ENCODE measurements at places on chromosomes 16 and 17.
A peak's percentile ranks its signal among the peaks of the same experiment; 100 is the strongest.

DNA sequence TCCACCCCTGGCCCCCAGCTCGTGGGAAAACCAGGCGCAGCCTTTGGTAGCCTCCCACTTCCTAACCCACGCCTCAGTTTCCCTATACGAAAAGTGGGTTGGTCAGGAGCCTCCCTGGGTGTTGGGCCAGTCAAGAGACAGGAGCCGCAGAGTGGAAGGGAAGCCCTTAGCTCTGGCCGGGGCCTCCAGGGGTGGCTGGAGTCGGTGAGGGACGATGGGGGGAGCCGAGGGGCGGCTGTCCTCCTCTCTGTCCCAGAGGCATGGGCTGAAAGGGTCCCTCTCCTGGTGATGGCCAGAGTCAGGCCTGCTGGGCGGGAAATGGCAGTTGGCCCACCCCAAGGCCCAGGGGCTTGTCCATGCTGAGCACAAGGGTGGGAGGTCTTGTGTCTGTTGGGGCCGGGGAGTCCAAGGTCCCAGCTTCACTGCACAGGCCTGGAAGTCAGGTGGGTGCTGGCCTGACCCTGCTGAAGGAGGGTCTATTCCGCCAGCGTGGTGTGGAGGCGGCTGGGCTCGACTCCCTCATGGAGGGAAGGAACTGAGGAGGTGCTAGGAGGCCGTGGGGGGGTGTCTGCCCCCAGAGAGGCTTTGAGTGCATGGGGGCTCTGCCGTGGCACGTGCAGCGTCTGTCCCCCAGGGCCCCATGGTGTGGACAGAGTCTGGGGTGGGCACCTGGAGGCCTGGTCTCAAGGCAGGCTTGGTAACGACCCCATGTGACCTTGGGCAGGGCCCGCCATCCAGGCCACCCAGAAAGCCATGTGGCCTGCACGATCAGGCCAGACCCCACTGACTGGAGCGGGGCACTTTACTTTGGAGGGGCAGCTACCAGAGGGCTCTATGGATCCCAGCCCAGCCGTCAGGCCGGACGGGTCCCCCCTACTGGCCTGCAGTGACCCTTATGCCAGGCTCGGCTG is 1.1 kb downstream of the SLC16A3 start:
- DNase-seq, result no peak

DNA sequence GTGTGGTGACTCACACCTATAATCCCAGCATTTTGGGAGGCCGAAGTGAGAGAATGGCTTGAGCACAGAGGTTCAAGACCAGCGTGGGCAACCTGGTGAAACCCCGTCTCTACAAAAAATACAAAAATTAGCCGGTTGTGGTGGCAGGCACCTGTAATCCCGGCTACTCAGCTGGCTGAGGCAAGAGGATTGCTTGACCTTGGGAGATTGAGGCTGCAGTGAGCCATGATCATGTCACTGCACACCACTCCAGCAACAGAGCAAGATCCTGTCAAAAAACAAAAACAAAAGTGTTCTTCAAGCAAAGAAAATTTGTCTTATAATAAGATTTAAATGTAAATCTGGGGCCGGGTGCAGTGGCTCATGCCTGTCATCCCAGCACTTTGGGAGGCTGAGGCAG is 51.5 kb downstream of the PAFAH1B1 start:
- no peak for DNase-seq

GRCh38 chr16:42069-42457 is 11.3 kb downstream of the POLR3K start:
- DNase-seq, result no peak

- DNase-seq, result no peak
These were observed 18.6 kb downstream of the GRIN2C start for GRCh38 chr17:74840989-74841666.

- no peak for DNase-seq
These were observed 77.3 kb downstream of the ZFHX3 start for GRCh38 chr16:72970656-72971055.

DNA sequence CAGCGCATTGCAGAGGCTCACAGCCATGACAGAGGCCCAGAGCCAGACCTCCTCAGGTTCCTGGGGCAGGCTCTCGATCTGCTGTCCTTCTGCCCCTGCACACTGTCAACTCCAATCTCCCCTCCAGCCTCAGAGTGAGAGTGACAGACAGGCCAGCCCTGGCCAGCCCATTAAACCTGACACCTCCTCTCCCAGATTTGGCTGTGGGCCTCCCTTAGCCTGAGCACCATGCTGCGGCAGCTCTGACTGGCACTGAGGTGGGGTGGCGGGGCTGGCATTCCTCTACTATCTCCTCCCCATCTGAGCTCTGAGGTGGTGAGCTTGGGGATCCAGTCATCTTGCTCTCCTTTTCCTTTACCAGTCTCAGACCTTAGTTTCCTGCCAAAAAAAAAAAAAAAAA is 15.5 kb upstream of the C1QL1 start:
- no peak for DNase-seq

DNA sequence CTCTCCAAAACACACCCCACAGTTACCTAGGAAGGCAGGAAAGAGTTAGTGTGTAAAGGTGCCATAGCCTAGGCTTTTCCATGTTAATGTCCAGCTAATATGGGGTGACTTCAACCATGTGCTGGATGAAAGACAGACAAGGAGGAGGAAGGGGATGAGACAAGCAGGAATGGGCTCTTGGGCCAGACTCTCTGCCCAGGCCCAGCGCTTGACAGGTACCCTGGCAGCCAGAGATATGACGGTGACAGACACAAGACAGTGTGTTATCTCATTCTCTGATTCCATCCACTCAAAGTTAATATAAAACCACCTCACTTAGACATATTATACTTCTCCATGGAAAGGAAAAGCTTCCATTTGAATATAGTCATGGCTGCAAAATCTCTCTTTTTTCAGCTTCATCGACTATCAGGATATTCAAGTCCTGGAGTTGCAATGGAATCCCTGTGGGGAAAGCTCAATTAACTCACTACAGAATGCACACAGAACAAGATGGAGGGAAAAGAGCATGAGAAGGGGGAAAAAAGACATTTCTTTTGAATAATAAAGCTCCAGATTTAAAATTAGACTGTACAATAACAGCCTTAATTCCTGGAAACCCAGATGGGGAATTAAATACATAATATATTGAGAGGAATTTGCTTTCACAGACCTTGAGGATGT is 596.7 kb downstream of the TOX3 start:
- no peak for DNase-seq

DNA sequence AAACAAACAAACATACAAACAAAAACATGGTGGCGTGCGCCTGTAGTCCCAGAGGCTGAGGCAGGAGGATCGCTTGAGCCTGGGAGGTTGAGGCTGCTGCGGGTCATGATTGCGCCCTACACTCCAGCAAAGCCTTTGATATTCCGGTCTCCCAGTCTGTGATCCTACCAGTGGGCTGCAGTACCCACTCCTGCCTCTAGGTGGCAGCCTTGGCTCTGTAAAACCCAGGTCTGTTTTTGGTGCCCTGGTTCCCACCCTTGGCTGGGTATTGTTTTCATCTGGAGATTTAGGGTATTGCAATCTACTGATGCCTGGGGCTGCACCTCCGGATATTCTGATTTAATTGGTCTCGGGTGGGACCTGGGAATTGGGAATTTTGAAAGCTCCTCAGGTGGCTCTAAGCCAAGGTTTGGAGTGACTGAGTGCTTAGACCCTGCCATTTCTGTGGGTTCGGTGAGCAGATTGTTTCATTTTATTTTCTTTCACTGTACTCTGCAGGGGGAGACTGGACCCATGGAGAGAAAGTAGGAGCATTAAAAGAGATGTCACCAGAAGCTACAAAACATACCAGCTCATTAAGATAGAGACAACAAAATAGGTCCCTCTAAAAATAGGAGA is 40.5 kb downstream of the MYH3 start:
- peak; percentile 66 for DNase-seq

DNA sequence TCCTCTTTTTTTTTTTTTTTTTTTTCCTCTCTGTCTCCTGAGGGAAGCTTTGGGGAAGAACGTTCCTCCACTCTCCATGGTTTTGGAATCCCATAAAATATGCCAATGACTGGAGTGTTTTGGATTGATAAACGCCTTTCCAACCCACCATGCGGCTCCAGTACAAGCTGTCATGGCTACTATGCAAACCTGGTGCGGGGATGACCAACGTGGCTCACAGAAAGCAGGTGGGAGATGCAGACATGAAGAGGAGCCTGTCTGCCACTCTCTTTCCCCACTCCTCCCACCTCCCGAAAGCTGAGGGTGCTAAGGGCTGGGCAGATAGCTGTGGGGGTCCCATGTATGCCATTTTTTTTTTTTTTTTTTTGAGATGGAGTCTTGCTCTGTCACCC is 69.9 kb upstream of the SEC14L1 start:
- no peak for DNase-seq

DNA sequence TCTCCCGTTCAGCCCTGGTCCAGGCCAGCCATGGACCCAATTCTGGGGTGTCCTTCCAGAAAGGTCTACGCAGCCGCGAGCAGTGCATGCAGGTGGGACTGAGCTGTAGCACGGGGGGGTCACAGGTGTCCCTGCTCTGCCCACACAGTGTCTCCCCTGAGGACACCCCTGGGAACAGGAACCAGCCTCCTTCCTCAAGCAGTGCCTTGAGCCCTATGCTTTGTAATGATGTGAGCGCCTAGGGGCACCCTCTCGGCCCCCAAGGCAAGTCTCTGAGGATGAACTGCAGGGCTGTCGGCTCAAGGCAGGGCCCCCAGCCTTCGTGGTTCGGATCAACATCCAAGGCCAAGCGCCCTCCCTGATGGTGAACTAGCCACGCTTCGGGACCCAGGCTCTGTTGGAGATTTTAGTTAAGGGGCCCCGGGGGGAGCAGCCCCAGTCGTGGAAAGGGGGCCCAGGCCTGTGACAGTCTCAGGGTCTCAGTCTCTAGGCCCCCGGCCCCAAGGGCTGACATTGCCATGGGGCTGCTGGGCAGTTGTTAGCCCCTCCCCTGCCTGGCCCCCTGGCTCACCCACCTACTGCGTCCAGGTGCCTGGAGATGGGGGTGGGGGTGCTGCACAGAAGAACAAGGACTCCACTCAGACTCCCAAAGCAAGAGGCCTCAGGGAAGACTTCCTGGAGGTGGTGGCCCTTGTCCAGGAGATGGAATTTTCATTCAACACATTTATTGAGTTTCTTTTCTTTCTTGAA is 2.3 kb downstream of the IL17C start:
- DNase-seq, result no peak

- DNase-seq, result no peak
These were observed 46.2 kb downstream of the TOM1L2 start for GRCh38 chr17:17926036-17926435.

GRCh38 chr17:1377334-1377733 is 22.7 kb downstream of the YWHAE start:
- no peak for DNase-seq

DNA sequence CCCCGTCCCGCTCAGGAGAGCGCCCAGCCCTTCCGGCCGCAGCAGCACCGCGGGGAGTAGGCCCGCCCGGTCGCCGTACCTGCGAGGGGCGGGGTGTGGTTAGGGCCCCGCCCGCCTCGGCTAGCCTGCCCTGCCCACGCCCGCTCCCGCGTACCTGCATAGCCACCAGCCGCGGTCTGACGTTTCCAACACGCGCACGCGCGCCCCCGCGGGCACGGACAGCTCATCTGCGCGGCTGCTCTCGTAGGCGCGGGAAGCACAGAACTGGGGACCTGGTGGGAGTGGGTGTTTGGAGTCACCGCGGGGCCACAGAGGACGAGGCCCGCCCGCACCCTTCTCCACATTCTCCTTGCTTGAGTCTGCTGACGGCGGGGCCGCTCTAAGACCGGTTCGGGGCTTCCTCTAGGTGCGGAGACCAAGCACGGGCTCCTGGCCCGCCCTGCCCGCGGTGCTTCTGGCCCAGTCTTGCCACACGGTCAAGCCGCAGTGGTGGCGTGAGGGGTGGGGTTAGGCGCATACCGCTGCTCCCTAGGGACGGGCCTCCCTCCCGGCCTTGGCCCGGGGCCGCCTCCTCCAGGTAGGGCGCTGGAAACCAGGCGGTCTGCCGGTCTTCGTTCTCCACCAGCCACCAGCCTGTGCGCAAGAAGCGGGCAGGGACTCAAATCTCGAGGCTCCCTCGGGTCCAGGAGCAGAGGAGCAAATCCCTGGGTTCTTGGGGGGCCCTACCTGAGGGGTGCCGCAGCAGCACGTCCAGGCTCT is 1.8 kb downstream of the NOXO1 start:
- no peak for DNase-seq

- no peak for DNase-seq
These were observed 9.5 kb downstream of the ZNF385C start for GRCh38 chr17:42088736-42089135.

DNA sequence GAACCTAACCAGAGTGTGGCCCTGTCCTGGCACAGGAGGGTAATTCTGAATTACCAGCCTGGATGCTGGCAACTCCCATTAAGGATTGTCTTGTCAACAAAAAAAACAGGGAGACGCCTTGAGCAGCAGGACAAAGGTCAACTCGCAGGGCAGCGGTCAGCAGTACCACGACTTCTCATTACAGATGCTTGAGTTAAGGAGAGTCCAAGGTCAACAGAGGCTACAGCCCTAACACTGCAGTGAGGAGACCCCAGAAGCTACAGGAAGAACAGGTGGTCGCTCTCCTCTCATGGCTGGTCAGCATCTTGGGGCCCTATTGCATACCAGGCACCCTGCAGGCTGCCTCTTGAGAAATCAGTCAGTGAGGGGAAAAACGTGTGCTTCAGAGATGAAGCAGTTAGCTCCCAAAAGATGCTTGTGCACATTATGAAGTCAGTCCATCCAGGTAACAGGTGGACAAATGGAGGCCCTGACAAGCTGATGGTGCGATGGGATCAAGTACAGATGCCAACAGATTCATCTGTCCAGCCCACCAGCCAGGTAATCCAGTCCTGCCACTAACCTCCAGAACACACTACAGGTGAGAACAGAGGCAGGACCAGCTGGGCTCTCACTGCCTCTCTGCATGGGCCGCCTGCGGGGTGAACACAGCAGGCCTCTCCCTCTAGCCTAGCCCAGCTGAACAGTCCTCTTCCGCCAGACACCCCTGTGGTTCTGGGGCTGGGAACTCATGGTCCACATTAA is 4.2 kb downstream of the CSNK1D start:
- DNase-seq, result no peak

- DNase-seq, result no peak
These were observed 17.0 kb downstream of the VWA3A start for GRCh38 chr16:22109258-22109898.

- DNase-seq, result no peak
These were observed 22.1 kb downstream of the NSMCE1 start for GRCh38 chr16:27246439-27246838.

- DNase-seq, result no peak
These were observed 24.2 kb downstream of the MYO18A start for GRCh38 chr17:29155966-29156338.

DNA sequence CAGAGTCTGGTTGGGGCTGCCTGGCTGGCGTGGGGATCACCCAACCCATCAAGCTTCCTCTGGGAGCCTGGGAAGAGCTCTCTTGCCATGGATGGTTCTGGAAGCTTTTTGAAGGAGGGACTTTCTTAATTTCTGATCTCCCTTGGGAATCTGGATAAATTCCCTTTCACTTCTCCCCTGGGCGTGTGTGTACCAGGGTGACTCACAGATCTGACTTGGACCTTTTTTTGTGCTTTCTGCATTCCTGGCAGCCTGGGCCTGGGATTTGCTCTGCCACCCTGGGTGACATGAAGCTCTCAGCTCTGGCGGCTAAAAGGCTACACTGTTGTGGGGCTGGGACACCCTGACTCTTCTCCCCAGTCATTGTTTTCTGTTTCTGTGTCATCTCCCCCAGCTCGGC is 70.1 kb downstream of the ABCC1 start:
- DNase-seq, result no peak

GRCh38 chr17:69672924-69673323 is 258.4 kb downstream of the MAP2K6 start:
- no peak for DNase-seq

- no peak for DNase-seq
These were observed 22.1 kb upstream of the IL17C start for GRCh38 chr16:88616320-88616719.

- DNase-seq, result no peak
These were observed 26.4 kb upstream of the TEKT1 start for GRCh38 chr17:6857904-6858303.

- no peak for DNase-seq
These were observed 348 bp downstream of the MPP2 start for GRCh38 chr17:43906951-43907424.

Measured in CD4-positive, alpha-beta T cell treated with Interleukin-2 at 100 ng/mL for 4 hours (primary cell).